ENCODE measurements at places on chromosomes 3 and 15. TPM values are rescaled to one million over a fixed set of nuclear protein-coding genes. Genes with fewer than 3 reads are reported as not detected.

Gene CPLX3
- total RNA-seq: not detected

DNA sequence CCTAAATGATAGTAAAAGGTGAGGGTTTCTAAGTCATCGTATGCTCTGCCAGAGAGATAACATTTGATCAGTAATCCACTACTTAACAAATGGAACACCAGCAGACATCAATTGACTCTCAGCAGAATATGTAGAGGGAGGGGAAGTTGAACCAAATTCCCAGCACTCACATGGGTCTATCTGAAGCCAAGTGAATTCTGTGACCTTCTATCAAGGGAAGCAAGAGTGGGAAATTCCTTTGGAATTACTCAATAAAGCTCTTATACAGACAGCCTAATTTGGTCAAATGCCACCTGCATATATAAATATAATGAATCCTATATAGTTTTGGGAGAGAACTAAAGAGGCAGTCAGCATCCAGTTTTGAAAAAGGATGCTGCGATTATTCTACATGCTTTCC, 15.8 kb upstream of the KCNMB2 start:
- no peak for DNase-seq

Gene YEATS2
- 26.7 TPM for total RNA-seq

Gene RFT1
- total RNA-seq: 12.0 TPM

Gene HHATL
- total RNA-seq: not detected

GRCh38 chr15:74783072-74783807, 1.4 kb downstream of the CSK start:
- no peak for DNase-seq

GRCh38 chr3:74426571-74426970, 187.9 kb downstream of the CNTN3 start:
- no peak for DNase-seq

Gene DBR1
- 12.8 TPM for total RNA-seq

DNA sequence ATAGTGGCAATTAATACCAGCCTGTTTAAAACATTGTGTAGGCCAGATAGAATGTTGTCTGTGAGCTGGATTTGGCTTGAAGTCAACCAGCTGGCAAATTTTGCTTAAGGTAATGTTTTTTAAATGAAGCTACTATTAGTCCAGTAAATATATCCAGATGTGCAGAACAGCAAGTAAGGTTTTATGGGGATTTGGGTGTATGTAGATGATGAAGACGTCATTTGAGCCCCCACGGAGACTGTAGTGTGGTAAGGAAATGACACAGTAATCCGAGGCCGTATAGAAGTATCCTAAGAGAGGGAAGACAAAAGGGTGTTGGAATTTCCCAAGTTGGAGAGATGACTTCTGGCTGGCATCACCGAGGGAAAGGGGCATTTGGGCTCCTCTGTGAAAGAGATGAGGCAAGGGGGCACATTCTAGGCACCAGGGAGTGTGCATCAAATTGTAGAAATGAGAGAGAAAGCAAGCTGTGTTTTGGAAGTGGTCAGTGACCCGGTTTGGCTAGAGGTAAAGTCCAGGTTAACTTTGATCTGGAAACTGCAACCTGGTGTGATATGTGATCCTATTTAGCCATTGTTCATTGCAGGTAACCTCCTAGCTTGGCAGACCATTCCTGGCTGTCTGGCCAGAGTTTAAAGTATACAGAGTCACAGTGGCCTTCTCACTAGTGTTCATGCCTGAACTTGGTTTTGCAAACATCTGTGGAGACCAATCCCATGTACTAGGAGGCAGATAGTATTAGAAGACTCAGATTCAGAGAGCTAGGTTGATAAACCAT, 104.2 kb downstream of the ITPR1 start:
- no peak for DNase-seq

DNA sequence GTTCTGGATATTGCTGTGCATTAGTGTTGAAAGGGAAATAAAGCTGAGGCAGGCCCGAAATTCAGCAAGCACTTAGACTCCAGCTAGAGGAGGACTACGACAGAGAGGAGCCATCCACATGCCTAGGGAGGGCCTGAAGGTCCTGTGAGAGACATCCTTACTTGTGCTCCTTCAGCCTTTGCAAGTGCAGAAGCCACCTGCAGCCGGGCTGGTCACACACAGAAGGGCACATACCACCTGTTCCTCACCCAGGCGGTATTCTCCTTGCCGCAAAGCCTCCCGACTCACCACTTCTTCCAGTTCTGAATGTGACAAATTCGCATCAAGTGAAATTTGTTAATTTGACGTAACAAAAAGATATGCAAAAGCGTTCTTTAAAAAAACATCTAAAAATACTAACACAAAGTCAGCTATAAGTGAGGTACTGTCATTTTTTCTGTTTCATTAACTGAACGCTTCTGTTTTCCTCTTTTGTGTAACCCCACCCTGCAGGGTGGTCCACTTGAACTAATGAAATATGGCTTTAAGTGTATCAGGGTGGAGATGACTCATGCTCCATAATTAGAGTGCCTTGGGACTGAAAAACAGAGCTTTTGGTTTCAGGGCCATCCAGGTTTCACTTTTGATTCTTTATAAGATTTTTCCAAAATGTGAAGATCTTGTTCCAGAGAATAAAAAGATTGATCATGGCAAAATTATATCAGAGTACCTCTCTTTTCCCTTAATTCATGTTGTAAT, 467.9 kb upstream of the ATP11B start:
- DNase-seq: no peak

DNA sequence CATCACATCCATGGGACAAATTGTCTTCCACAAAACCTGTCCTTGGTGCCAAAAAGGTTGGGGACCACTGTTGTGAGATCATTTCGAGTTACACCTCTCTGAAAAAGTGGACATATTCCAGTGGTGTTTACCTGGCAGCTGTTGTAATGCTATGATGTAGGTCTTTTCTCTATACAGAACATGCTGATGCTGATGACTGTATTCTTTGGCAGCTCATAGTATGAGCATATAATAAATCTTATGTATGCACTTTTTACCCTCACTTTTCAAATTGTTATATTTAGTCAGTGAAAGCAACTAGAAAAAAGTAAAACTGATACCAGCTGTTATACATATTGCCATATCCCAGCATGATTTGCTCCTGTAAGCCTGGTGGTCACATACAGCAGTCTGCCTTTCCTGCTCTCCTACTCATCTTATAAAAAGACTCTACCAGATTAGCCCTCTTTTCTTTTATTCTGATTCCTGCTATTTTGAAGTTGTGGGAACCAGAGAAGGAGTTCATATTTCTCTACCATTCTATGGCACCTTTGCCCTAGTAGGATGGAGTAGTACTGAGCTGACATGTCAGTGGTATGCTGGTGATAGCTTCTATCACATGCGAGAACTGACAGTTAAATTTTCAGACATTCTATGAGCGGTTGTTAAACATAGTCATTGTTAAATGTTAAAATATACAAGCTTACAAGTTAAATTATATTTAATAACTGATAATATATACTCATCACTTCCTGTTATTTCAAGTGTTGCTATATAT, 128.7 kb downstream of the FNDC3B start:
- no peak for DNase-seq

DNA sequence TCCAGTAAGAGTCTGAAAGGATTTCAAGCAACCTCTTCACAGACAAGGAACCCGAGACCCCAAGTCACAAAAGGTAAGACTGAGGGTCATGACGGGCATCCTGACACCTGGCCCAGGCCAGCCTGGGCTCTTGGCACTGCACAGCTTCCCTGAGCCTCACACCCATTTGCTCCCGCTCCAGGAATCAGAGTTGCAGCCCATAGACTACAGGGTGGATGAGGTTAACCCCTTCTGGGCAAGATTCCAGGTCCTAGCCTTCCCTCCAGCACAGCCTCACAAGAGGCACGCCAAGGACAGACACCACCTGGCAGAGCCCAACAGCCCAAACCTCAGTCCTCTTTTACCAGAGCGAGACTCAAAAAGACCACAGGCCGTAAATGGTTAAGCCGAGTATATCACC, 36.2 kb downstream of the RBPMS2 start:
- no peak for DNase-seq

GRCh38 chr15:41943543-41944312, 28.6 kb downstream of the EHD4 start:
- no peak for DNase-seq

- DNase-seq: no peak
Observed at GRCh38 chr3:42098171-42098570, 7.0 kb downstream of the TRAK1 start.

Gene TMIE
- total RNA-seq: not detected

DNA sequence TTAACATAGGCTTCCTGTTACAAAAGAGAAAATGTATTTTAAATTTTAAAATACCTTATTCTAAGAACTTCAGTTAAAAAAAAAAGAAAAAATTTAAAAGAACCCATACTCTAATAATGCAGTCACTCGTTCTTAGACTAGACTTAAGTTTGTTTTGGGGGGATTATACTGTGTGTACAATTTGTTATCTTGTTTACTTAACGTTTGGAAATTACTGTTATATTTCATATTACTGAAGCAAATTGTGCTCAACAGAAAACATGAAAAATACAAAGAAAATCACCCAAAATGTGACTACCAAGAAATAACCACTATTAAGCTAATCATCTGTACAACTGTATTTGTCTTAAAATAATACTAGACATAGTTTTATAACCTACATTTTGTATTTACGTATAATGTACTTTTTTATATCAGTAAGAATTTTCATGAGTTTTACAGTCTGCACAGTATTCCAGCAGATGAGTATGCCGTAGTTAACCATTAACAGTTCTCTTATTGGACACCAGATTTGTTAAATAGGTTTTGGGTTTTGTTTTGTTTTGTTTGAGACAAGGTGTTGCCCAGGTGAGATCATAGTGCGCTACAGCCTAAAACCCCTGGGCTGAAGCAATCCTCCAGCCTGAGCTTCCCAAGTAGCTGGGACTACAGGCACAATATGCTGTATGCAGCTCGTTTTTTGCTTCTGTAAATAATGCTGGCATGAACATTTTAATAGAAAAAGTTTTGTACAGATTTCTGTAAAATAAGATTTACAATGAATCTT, 88.8 kb upstream of the CHD2 start:
- DNase-seq: no peak

GRCh38 chr3:71998995-71999673, 214.2 kb upstream of the PROK2 start:
- no peak for DNase-seq

GRCh38 chr3:95705786-95706418, 1108.5 kb upstream of the EPHA6 start:
- DNase-seq: no peak

GRCh38 chr3:50182533-50183099, 8.8 kb upstream of the GNAT1 start:
- no peak for DNase-seq

GRCh38 chr3:164459521-164460151, 618.7 kb downstream of the SI start:
- no peak for DNase-seq

- DNase-seq: no peak
Observed at GRCh38 chr15:44883199-44883877, 73.1 kb upstream of the TERB2 start.

DNA sequence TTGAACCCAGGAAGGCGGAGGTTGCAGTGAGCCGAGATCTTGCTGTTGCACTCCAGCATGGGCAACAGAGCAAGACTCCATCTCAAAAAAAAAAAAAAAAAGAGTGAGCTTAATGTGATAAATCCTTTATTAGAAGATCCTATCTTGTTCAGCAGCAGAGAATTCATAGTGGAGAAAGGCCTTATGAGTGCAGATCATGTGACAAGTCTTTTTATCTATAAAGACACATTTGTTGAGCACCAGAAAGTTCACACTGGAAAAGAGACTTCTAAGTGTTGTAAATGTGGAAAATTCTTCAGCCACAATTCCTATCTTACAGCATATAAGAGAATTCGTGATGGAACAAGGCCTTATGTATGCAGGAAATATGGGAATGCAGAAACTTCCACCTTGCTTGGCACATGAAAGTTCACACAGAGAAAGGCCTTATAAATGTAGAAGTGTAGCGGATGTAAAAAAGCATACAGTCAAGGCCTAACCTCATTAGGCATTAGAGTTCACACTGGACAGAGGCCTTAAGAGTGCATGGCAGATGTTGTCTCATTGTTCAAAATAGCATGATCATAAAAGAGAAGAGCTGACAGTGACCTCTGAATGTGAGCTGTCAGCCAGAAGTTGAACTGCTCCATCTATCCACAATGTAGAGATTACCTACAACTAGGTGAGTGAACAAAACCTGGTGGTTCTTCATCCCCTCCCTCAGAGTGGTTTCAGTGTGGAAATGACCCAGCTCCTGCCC, 16.7 kb downstream of the ADAM10 start:
- DNase-seq: no peak

DNA sequence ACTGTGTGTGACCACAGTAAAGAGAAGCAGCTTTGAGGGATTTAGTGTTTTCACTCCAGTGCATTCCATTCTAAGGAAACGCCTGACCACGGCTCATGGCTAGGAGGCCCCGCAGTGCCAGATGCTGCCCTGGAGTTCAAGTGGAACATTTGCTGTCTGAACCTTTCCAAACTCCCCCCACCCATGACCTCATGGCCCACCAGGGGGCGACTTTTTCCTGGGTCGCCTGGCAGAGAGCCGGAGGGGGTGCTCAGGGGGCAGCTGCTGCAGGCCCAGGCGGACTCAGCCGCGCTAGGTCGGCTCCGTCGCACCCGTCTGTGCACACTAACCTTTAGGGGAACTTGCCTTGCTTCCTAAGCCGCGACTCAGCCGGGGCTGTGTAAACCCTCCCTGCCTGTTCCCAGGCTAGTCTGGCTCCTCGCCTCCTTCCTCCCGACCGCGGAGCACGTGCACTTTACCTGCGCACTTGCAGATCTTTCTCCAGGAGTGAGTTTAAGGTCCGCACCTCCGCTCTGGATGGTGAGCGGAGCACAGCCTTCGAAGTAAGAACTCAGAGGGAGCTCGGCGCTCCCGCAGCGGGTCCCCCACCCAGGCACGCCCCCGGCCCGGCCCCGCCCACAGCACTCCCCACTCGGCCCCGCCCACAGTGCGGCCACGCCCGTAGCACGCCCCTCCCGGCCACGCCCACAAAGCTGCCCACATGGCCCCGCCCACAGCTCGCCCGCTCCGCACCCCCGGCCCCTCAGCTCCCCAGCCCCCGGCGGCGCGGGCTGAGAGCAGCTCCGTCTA, at the start of gene OCA2:
Gene OCA2 (minus strand): TSS at position 550 of the 789 bp plus-strand sequence. CDS start 17,441 bp downstream, outside the sequence.
- DNase-seq: no peak

DNA sequence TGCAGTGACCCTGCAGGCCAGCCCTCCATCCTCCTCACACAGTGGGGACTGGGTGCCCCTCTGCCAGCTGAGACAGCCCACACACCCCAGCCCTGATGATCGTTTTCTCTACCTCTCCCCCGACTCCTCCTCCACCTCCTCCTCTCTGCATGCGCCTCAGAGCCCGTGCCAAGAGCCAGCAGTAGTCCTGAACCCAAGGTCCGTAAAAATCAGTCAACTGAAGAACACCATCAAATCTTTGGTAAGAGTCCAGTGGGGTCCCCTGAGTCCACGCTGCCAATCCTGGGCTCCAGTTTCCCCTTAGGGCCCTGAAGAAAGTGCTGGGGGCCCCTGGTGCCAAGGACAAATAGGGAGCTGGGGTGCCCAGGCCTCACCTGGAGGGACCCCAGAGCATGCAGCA, 109.3 kb upstream of the FAN1 start:
- DNase-seq: no peak
